ENCODE measurements at places on chromosomes 3 and 15.

GRCh38 chr15:41965441-41966413 lies 6.6 kb downstream of the EHD4 start:
- DNase-seq: no peak

- DNase-seq: no peak
Observed at GRCh38 chr15:60762638-60763037, 283.7 kb upstream of the ICE2 start.

DNA sequence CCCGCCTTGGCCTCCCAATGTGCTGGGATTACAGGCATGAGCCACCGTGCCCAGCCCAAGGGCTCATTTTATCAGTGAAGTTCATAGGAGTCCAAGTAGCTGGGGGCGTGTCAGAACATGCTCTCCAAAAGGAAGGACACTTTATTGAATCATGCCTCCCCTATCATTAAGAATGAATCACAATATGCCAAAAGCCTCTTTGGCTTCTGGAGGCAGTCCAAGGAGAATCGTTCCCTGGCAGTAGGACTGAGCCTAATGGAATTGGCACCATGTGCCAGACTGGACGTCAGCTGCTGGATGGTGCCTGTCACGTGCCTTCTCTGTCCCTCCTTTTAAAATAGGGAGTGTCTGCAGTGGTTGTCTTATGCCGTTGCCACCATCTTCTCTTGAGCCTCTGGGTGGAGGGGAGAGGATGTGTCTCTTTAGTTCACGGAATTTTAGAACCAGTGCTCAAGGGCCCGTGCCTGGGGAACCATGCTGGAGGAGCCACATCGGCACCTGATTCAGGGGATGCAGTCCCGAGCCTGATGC lies 234.7 kb upstream of the LYSMD4 start:
- no peak for DNase-seq

DNA sequence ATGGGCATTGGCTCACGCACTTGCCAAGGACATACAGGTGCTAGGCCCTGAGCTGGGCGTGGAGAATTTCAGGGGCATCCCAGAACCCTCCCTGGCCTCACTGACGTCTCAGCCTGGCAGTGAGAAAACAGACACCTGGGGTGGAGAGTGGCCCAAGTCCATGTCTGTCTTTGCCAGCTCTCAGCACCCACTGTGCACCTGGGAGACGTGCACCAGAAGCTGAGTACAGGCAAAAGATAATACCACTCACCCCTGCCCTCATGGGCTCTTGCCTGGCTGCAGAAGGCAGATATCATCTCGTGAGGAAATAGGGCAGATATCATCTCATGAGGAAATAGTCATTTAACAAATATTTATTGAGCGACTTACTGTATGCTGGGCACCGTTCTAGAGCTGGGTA lies 8.0 kb downstream of the LOXL1 start:
- no peak for DNase-seq

GRCh38 chr15:43329217-43329959 lies 985 bp downstream of the LCMT2 start:
- DNase-seq: no peak

GRCh38 chr15:74790080-74790916 lies 8.4 kb downstream of the CSK start:
- peak; percentile 70 for DNase-seq

DNA sequence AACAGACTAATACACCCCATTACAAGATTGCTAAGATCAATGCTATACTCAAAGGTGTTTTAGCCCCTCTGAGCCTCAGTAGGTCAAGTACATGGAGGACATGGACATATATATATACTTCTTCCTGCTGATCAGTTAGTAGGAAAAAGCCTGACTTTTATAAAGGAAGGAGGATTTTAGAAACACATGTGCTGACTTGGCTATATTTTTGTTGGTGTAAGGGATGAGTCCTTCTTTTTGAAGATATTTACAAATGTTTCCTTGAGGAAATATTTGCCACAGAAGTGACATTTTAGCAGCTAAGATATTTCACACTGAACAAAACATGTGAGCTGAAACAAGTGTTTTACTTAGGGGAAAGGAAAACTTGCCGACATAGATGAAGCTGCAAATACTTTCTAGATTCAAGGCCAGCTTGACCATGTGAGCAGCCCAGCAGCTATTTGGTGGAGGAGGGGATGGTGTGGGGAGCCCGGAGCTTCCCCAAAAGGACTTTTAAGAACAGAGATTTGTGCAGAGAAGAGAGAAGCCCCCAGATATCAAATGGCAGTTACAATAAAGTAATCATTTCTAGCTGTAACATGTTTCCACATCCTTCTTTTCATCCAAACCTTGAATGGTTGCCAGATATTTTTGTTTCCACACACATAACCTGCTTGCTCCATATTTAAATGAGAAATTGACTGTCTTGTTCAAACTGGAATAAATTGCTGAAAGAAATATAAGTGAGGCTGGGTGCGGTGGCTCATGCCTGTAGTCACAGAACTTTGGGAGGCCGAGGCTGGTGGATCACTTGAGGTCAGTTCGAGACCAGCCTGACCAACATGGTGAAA lies 111.7 kb upstream of the NR2F2 start:
- no peak for DNase-seq

GRCh38 chr15:90058308-90058707 lies 44.0 kb downstream of the IDH2 start:
- DNase-seq: peak; percentile 35

DNA sequence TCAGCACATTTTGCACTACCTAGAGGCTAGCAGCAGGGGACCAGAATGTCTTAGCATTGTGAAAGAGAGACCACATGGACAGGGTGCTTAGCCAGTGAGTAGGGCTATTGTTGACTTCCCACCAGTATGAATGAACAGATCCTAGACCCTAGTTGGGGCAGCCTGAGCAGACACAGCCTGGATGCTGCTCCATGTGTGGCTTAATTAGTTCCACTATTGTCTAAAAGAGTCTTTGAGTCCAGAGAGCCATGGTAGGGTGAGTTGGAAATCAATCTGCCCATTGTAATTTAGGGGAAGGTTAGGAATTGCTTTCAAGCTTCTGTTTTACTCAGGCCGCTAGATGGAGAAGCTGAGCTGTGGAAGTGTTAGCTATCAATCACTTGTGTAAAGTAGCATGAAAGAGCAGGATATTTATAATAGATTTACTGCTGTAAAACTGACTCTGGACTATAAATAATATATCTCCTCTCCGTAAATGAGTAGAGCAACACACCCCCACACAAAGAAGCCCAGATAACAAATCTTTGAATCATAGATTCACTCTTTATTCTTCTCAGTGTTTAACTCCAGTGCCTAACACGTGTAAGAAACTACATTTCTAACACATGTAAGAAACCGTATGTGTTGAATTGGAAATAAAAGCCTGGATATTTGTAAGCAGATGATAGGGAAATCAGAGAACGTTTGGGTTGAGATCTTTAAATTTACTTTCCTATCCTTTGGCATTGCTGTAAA lies 4.1 kb upstream of the GCSAM start:
- DNase-seq: no peak

GRCh38 chr3:158569794-158570193 lies 1.2 kb upstream of the MLF1 start:
- DNase-seq: no peak

GRCh38 chr3:25155652-25156471 lies 272.2 kb upstream of the RARB start:
- DNase-seq: no peak

DNA sequence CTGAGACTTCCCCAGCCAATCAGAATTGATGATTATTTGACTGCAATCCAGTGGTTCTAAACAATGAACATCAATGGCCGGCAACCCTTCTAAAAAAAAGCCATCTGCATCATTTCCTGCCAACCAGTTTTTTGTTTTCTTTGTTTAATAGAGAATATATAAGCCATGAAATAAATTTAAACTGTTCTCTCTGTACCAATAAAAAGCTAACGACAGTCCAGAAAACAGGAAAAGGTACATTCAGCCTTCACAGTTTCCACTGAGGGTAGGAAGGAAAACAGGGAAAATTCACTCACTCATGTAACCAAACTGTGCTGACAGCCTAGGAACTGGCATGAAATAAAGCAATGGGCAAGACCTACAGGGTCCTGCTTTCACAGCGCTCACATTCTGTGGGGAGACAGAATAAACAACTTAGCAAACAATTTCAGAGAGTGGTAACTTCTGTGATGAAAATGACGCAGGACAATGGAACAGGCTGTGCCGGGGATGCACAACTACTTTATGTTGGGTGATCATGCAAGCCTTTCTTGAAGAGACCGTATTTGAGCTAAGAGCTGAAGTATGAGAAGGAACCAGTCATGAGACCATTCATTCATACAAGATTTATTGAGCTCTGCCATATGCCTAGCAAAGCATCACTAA lies 630.1 kb downstream of the MAGI1 start:
- DNase-seq: no peak

DNA sequence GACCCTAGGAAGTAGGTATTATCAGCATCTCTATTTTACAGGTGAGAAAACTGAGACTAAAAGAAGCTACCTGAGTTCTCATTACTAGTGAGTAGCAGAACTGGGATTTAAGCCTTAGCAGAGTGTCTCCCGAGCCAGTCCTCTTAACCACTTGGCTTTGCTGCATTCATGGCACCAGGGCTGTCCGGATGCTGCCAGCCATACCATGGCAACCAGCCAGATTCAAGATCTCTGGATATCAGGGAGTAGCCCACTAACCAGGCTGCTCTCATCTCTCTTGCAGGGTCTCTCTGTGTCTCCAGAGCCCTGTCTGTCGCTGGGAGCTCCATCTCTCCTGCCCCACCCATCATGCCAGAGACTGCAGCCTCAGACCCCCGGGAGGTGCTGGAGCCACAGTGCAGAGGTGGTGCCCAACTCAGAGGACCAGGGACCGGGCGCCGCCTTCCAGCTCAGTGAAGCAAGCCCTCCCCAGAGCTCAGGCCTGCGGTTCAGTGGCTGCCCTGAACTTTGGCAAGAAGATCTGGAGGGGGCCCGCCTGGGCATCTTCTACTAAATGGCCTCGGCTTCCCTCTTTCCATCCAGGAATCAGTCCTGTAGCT lies 1.7 kb downstream of the MESP2 start:
- no peak for DNase-seq

DNA sequence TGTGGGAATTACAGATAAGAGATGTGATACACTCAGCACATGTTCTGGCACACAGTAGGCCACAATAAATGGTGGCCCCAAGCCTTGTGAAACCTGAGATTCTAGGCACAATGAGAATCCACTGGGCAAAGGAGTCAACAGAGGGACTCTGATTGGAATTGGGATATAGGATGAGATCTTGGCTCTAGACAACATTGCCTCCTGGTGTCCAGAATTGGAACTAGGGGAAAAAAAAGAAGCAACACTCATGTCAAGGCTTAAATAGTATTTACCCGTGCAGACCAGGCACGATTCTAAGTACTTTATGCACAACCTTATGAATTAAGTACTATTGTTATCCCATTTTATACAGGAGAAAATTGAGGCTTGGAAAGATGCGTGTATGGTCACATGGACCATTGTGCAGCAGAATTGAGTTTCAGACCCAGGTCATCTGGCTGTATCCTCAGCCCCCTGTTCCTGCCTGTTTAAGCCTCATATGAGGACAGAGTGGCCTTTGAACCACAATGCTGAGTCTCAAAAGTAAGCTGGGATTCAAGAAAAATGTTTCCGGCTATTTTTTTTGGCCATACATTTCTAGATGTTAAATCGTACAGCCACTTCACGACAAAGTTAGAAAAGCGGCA lies 124.8 kb downstream of the SV2B start:
- no peak for DNase-seq

- DNase-seq: peak; percentile 97
Observed at GRCh38 chr15:62060113-62060895, at the start of gene VPS13C. VPS13C (minus strand) TSS chr15:62060447; CDS start chr15:62060374, 73 bp downstream.

DNA sequence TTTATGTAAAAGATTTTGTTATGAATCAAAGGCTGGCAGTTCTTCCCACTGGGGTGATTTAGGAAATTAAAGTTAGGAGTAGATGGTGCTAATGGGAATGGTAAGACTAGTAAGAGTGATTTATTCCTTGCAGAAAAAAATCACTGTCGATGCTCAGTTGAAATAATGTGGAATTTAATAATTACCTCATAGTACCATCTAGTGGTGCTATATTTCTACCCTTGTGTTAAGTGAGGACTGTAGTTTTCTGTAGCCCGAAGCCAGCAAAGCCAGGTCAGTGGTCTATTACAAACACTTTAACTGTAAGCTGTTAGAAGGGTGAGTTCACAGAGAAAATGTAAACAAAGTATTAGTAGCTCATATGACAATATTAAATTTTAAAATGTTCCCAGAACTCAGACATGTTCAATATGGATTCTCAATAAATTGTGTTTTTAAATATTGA lies 39.5 kb upstream of the GOLGA8J start:
- no peak for DNase-seq

- no peak for DNase-seq
Observed at GRCh38 chr15:50053055-50053856, 65.8 kb downstream of the ATP8B4 start.

- DNase-seq: no peak
Observed at GRCh38 chr3:43018246-43018645, 39.1 kb downstream of the GASK1A start.

GRCh38 chr3:172606021-172606420 lies 82.8 kb upstream of the TNFSF10 start:
- DNase-seq: no peak

DNA sequence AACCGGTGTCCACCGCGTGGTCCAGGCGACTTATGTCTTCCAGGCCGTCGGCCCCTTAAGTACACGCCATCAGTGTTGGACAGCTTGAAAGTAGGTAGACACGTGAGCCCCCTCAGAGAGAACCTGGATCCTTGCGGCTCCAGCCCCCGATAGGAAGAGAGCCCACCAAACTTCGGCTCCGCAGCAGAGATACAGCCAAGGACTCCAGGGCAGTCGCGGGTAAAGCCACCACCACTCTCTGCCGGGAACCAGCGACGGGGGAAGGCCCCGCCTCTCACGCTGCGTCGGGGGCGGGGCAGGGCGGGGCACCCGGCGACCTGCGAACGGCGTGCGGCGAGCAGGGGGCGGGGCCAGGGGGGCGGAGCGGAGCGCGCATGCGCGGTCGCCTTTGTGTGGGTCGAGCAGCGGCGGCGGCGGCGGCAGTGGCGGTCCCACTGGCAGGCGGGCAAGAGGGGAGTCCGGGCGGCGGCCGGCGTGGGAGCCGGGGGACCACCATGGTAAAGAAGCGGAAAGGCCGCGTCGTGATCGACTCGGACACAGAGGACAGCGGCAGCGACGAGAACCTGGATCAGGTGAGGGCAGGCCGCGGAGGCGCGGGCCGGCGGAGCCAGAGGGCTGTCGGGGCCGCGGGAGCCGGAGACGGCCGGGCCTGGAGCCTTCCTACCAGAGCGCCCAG lies at the start of gene RTF1:
RTF1 (plus strand) TSS at position 354 of the 676 bp plus-strand sequence; CDS start at position 375, 21 bp downstream.
- DNase-seq: peak; percentile 94

Data from stimulated activated naive B cell treated with anti-CD40 and anti-IgM and Interleukin-4, amounts not matched to agents 10 μg/mL and 1 μg/mL and 100 μg/mL, for 72 hours (primary cell).